ENCODE measurements at places on chromosomes 11 and 22.

GRCh38 chr11:1876361-1877063 lies 15.2 kb downstream of the PRR33 start:
- DNase-seq, result peak; percentile 58

DNA sequence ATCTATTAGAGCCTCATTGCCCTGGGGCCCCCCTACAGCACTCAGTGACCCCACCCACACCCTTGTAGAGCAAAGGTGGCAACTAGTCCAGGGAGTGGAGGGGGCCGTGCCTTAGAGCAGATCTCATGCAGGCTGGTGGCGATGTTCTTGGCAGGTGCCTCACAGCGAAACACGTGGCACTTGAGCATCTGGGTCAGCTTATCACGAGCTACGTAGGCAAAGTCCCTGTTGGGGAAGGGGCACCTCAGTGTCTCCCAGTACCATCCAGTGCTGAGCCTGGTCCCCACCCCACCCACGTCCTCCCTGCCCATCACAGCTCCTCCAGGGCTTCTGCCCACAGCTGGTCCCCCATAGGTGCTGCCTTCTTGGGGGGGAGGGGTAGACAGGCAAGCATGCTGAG lies 11.2 kb downstream of the SMPD1 start:
- DNase-seq, result no peak

GRCh38 chr22:19176732-19177131 lies 1.8 kb downstream of the SLC25A1 start:
- DNase-seq, result no peak

GRCh38 chr22:46829117-46829891 lies 66.9 kb downstream of the TBC1D22A start:
- peak; percentile 89 for DNase-seq

- DNase-seq, result peak; percentile 75
These were observed 101.1 kb upstream of the SLC22A12 start for GRCh38 chr11:64489831-64490441.

- no peak for DNase-seq
These were observed 111.6 kb downstream of the NTM start for GRCh38 chr11:131481971-131482370.

- no peak for DNase-seq
These were observed 111.5 kb upstream of the CSNK2A3 start for GRCh38 chr11:11464555-11464954.

Data from hepatic stellate cell (primary cell).